Frontal cortex (tissue), 4 donors: ENCODE measurements at places on chromosomes 3 and 15. TPM values are rescaled to one million over a fixed set of nuclear protein-coding genes. Genes with fewer than 3 reads are reported as not detected.

GRCh38 chr3:194224471-194225417 lies 88.8 kb downstream of the HES1 start:
- DNase-seq: no peak

DNA sequence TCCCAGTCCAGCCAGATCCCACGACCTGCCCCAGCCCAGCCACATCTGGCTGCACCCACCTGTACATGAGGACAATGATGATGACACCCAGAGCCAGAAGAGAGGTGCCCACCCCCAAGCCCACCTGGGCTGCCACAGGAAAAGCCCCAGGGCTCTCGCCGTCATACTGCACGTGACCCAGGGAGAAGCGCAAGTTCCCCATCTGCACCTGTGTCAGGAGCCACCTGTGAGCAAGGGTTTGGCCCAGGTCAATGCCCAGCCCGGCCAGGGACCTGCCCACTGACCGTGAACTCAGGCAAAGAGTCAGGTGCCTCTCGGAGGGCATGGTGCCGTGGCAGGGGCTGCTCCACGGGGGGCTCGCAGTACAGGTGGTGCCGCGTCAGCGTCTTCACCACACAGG lies 16.3 kb downstream of the PLXNB1 start:
- DNase-seq: no peak

DNA sequence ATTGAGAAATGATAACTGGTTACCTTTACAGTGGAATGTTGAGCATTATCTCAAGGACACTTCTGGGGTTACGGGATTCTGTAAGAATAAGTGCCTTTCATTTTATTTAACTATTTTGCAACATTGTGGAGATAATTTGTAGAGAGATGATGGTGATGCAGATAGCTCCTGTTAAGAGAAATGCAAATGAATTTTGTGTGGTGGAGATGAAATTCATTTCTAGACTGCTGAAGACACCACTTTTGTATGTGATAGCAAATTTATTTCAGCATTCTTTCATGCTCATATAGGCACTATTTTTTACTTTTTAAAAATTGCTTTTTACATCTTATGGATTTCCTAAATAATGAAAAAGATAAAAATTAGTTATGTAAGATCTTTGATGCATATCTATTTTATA lies 463.3 kb upstream of the CBLB start:
- DNase-seq: no peak

Gene PRR20G
- total RNA-seq: not detected

Gene SPG11
- total RNA-seq: 73.0 TPM
